ENCODE measurements at places on chromosomes 11 and 22. TPM values are rescaled to one million over a fixed set of nuclear protein-coding genes. Genes with fewer than 3 reads are reported as not detected.

C11orf21 gene
- total RNA-seq: 3.4 TPM

STX5 gene
- total RNA-seq: 38.7 TPM

GRCh38 chr11:107301878-107302277 is 155.7 kb downstream of the CWF19L2 start:
- H3K27me3 ChIP-seq: no peaks in the 10 kb centered on the region
- H3K27ac ChIP-seq: no peak overlapping the region
- no peaks in the 10 kb centered on the region for H3K36me3 ChIP-seq
- no peak overlapping the region for H3K4me3 ChIP-seq

GRCh38 chr22:35488513-35488912 is 52.1 kb upstream of the RASD2 start:
- H3K4me1 ChIP-seq: peaks cover 11% of the 10 kb centered on the region
- no peak for DNase-seq
- H3K36me3 ChIP-seq: no peaks in the 10 kb centered on the region
- no peaks in the 10 kb centered on the region for H3K27me3 ChIP-seq
- no peak overlapping the region for H3K27ac ChIP-seq

NDUFV1 gene
- 191 TPM for total RNA-seq
